Effector CD4-positive, alpha-beta T cell (primary cell): ENCODE measurements at places on chromosomes 2 and 18.

DNA sequence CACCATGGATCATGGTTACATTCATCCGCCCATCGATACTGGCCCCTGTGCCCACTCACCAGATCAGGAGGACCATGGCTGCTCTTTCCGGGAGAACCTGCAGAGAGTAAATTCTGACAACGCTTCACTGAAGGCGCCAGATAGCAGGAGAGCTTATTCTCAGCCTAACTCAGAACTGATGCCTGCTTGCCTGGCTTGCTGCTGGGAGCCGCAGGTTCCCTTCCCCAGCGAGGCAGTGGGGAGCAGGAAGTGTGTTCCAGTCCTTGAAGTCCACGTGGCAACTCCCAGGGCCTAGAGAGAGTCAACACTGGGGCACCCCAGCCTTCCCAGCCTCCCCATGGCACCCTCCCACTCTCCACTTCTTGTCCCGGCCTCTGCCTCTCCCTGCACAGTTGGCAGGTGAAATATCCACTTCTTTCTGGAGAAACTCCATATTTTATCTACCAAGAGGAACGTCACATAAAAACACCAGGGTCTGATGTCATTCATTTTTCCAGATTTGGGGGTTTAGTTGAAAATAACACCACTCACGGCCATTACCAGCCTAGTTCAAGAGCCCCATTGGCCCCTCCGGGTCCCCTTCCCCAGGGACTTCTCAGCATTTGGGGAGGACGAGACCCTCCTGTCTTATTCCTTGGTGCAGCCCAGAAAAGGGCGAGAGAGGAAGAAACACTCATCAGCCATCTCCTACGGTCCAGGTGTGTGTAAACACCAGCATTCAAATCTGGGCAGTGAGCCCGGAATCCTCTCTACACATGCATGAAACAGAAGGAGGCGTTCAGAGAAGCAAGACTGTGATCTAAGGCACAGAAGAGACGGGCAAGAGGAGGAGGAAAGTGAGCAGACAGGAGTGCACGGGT lies 3.5 kb upstream of the TUBB6 start:
- DNase-seq: no peak

- no peak for DNase-seq
Observed at GRCh38 chr2:23571527-23572282, 186.7 kb downstream of the KLHL29 start.

GRCh38 chr2:241112046-241112445 lies 10.0 kb upstream of the MTERF4 start:
- DNase-seq: no peak

GRCh38 chr2:85329181-85329651 lies 1.4 kb upstream of the TGOLN2 start:
- no peak for DNase-seq

GRCh38 chr2:235095569-235095968 lies 143.8 kb downstream of the SH3BP4 start:
- no peak for DNase-seq

- DNase-seq: no peak
Observed at GRCh38 chr18:46333431-46334135, 229.4 kb downstream of the HAUS1 start.

GRCh38 chr18:59272891-59273758 lies at the start of gene RAX:
Gene RAX (minus strand): TSS chr18:59273454. CDS start chr18:59273206, 248 bp downstream.
- DNase-seq: no peak
